ENCODE measurements at places on chromosomes 7 and 10. TPM values are rescaled to one million over a fixed set of nuclear protein-coding genes. Genes with fewer than 3 reads are reported as not detected.
A peak's percentile ranks its signal among the peaks of the same experiment; 100 is the strongest.

Gene TMEM236
- 0.08 TPM for total RNA-seq

Gene MOSPD3
- total RNA-seq, result 24.5 TPM

Gene CYP3A7
- not detected for total RNA-seq

Gene SPDYE5
- not detected for total RNA-seq

Gene ADAP1
- total RNA-seq, result 5.8 TPM

Gene TAS2R4
- 2.2 TPM for total RNA-seq

Gene PITX3
- total RNA-seq, result not detected

Gene MYOF
- total RNA-seq, result 470 TPM

Gene KCNH2
- total RNA-seq, result not detected

Gene SLC16A12
- 8.4 TPM for total RNA-seq

- peak; percentile 85 for DNase-seq
Observed at GRCh38 chr10:86757113-86757972, 924 bp downstream of the BMPR1A start.

DNA sequence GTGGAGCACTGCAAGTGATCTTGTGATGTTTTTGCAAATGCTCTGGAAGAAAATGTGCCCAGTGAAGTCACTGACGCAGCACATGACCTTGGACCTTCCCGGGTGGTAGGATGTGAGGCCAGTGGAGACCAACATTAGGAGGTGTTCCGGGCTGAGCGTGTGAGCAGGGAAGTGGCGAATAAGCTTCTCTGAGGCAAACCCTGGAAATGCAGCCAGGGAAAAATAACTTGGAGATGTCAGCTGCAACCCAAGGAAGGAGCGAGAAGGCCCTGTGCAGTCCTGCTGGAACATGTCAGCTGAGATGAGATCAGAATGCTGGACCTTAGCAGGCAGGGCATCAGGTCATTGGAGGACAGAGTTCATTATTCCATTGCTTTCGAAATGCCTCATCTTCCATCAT is 18.6 kb upstream of the SDK1 start:
- DNase-seq, result no peak

- no peak for DNase-seq
Observed at GRCh38 chr10:23368816-23369640, 24.4 kb upstream of the C10orf67 start.

GRCh38 chr10:57791546-57791945 is 476.1 kb downstream of the IPMK start:
- DNase-seq, result no peak

GRCh38 chr10:12628964-12629766 is 279.8 kb downstream of the CAMK1D start:
- DNase-seq, result peak; percentile 30

GRCh38 chr7:12741951-12742575 is 54.6 kb downstream of the ARL4A start:
- DNase-seq, result no peak

GRCh38 chr7:38798552-38799267 is 110.3 kb downstream of the VPS41 start:
- no peak for DNase-seq

- DNase-seq, result peak; percentile 64
Observed at GRCh38 chr10:85593226-85593772, 773.3 kb downstream of the GRID1 start.

- DNase-seq, result no peak
Observed at GRCh38 chr10:113300201-113300600, 252.7 kb upstream of the HABP2 start.

DNA sequence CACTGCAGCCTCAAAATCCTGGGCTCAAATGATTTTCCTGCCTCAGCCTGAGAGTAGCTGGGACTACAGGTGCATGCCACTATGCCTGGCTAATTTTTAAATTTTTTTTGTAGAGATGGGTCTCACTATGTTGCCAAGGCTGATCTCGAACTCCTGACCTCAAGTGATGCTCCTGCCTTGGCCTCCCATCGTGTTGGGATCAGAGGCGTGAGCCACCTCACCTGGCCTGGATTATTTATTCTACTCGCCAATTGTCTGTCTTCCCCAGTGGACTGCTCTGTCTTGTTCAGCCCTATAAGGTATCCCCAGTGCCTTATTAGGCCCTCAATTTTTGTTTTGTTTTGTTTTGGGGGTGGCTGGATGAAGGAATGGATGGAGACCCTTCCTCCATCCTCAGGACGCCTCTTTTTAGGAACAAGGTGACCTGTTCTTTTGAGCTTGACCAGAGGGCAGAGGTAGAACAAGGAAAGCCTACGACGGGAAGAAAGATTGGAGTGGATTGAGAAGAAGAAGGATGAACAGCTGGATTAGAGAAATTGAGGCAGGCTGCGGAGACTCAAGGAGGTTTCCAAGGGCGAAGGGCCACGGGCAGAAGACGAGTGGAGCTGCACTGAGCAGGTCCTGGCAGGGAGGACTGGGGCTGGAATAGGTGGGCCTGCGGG is 541 bp upstream of the DENND10 start:
- DNase-seq, result no peak

DNA sequence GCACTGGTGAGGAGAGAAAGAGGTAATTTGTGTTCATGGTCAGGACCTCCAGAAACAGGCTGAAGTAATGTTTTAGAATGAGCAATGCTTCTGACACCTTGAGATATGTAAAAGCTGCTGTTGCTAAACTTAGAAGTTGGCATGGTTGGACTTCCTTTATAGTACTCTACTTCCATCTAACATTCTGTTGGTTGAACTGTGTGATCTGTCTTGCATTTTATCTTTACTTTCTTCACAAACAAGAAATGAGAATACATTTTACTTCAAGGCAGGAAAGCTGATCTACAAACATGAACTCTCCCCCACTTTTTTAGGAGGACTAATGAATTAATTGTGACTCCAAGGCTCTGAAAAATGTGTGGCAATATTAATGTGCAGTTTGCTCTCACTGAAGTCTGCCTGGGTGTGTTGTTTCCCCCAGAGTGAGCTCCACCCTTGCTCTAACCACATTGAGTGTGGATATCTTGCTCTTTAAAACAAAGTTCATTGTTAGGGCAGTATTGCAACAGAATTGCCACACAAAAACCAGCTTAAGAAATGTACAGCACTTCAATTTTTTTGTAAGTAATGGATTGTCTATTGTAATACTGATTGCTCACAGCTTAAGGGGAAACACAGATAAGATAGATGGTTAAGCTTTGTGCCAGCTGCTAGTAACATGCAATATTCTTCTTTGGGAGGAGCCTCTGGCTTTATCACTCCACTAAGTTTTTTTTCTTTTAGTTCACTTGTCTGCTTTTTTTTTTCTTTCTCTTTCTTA is 69.0 kb downstream of the ADD3 start:
- DNase-seq, result no peak

GRCh38 chr10:75179657-75180177 is 30.9 kb upstream of the VDAC2 start:
- no peak for DNase-seq

DNA sequence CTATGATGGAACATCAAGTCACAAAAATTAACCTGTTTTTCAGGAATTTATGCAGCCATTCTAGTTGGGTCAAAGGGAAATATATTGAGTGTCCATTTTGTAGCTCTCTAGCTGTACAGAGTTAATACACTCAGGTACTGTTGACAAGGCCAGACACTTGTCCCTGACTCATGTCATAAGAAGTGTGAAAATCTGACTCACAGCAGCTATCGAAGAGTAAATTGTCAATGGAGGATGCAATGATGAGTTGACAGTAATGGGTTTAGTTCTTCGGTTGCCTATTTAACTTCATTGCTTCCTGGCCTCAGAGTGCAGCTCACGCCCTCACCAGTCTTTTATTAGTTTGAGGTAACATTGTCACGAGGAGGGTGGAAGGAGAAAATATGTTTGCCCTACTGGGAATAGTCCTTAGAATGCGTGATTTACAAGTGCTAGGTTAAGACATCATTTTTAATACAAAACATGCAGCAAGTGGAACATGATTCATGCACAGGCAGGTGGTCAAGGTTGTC is 255.1 kb downstream of the XPNPEP1 start:
- no peak for DNase-seq

DNA sequence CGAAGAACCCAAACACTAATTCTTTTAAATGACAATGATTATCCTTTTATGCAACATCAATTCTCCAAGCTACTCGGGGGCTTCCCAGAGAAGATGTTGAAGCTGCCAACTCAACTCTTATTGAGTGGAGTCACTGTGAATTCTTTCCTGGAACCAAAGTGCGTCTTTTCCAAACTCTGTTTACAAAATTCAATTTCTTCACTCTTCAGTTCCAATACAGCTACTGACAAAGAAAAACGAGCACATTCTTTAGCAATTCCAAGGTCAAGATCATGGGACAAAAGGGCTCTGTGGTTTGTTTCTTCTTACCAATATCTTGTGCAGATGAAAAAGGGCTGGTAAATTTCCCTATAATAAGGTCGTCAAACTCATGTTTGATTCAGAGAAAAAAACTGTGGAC is 74.2 kb downstream of the FAS start:
- no peak for DNase-seq

DNA sequence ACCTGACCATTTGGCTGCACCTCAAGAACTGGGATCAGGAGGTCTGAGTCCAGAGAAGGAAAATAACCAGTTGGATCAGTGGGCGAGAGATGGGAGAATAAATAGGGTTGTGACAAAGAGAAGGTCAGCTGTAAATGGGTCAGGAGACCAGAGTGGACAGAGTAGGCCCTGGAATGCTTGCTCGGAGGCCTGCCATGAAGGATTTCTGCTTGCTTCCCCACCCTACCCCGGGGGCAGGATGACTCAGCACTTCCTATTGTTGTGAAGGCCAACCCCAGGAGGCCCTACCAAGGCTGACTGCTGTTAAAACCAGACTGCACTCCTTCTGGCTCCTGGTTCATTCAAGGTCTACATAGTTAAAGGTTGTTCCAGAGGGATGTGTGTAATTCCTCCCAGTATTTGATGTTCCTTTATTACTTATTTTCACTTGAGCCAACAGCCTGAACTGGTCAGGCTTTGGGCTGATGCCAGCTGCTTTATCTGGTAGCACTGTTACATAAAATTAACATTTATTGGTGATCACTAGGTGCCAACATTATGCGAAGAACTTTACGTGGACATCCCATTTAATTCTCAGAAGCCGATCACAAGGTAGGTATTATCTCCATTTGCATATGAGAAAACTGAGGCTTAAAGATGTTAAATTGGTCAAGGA is 27.3 kb upstream of the IFRD1 start:
- DNase-seq, result peak; percentile 94

DNA sequence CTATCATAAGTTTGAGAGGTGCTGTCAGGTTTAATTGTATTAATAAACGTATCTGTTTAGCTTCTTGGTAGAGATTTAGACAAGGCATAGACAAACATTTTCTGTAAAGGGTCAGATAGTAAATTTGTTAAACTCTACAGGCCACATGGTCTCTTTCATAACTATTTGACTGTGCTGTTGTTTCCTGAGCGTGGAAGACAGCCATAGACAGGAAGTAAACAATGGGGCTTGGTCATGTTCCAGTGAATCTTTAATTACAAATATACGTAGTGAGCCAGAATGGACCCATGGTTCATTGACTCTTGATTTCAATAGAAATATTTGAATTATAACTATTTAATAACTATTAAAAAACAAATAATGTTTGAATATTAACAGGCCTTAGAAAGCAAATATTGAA is 451.1 kb downstream of the SH2D4B start:
- DNase-seq, result no peak

DNA sequence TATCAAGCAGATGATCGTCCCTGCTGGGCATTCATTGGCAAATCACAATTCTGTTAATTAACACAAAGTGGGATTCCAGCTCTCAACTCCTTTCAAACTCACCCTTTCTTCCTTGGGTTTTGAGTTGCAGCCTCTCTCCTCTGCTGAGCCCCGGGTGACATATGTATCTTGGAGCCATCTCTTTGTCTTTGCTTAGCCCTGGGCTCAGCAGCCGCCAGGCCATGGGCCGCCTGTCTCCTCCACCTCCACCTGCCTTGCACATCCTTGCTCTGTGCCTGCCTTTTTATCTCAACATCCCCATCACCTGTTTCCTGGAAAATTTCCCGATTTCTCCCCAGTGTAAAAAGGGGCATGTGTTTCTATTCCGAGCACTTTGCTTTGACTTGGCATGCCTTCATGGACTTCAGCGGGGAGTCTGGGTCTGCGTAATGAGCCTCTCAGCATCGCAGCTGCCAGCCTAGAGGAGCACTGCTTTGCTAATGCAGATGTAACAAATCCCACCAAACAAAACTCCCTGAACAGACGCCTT is 141.3 kb upstream of the AGK start:
- no peak for DNase-seq

DNA sequence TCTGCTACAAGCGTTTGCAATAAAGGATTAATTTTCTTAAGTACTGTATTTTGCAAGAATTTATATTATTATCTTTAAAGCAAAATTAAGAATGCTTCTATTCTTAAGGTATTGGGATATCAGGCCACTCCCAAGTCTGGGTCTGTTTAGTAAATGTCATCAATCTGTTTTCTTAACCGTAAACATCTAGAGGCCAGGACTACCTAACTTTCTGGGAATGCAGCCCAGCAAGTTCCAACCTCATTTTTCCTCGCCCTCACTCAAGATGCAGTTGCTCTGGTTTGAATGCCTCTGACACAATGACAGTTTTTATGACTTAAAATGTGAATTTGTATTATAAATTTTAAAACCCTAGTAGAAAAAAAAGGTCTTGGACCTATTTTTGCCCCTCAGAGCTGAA is 143.5 kb downstream of the INHBA start:
- no peak for DNase-seq

DNA sequence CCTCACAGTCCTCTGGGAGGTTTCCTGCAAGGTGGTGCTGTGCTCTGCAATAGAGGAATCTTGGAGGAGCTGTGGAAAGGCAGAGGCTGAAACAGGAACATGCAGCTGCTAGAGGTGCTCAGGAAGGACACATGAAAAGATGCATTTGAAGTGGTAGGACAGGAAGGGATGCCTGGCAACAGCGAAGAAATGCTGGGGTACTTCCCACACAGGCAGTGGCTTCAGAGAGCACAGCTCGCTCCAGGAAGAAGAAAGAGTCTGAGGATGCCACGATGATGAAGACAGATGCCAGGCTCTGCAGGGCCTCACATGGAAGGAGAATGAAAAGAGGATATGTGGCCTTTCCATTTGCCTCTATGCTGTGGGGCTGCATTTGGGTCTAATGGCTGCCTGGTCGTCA is 77.0 kb upstream of the TMEM72 start:
- DNase-seq, result no peak

GRCh38 chr10:118445535-118445934 is 103.4 kb upstream of the FAM204A start:
- peak; percentile 1 for DNase-seq

DNA sequence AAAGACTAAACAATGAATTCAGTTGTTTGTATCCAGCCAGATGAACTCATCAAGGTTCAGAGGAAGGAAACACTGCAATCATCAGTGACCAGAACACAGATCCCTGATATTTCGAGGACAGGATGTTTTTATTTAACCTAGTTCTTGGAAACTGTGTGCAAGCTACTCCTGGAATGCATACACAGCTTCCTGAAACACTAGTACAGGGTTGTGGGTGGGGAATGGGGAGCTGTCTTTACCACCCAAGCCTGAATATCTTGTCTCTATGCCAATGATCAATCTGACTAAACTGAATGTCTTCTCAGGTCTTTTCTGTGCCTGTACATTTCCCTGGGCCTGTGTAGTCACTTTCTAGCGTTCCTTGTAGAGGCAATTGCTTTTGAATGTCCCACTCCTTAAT is 374.6 kb downstream of the CALN1 start:
- DNase-seq, result no peak
